ENCODE measurements at places on chromosomes 2 and 18.

DNA sequence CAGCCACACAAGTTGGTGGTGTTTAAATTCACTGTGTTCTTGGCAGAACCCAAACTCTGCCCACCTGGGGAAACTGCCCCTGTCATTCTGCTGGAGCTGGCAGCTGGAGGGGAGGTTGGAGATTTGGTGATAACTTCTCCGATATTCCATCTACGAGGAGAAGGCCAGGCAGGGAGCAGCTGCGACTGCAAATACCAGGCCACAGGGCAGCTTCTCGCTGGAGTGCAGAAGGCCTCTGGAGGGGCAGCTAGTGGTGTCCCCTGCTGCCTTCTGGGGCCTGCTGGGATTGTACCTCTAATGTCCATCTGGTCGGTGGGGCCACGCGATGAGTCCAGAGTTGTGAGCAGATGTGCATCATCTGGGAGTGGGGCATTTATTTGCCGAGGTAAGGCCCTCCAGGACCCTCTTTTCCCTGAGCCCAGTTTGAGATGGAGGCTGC, 98.9 kb downstream of the ACKR3 start:
- H3K36me3 ChIP-seq = no peaks in the 10 kb centered on the region
- no peaks in the 10 kb centered on the region for H3K4me1 ChIP-seq
- no peak overlapping the region for H3K4me3 ChIP-seq
- H3K27me3 ChIP-seq = no peaks in the 10 kb centered on the region

- no peaks in the 10 kb centered on the region for H3K36me3 ChIP-seq
- H3K27ac ChIP-seq = no peak overlapping the region
- no peak for DNase-seq
- peaks cover 3% of the 10 kb centered on the region for H3K27me3 ChIP-seq
Measured at GRCh38 chr2:239488125-239488524, 87.3 kb upstream of the HDAC4 start.

DNA sequence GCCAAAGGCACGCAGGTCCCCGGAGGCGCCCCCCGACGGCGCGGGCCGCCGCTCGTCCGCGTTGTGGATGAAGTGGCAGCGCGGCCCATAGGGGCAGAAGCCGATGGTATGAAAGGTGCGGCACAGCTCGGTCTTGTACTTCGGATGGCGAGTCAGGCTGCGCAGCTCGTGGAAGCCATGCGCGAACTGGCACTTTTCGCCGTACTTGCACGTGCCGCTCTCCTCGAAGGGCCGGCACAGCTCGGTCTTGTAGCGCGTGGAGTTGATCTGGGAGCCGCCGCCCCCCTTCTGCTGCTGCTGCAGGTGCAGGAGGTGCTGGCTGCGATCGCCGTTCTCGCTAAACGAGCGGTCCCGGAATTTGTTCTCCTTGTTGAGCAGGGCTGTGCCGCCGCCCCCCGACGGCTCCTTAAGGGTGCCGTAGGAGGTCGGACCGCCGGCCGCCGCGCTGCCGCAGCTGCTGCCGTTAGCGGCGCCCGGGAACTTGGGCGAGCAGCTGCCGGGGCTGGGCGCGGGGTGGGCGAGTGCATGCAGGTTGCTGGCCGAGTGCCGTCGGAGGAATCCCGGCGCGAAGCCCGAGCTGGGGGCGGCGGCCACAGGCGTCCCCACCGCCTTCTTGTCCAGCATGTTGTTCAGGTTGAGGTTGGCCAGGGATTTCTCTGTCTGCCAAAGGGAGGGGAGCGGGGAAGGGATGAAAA, 1.2 kb downstream of the ZFP36L2 start:
- H3K27ac ChIP-seq = peak overlapping the region; percentile 95
- DNase-seq = peak; percentile 68
- H3K4me3 ChIP-seq = peak overlapping the region; percentile 90
- no peaks in the 10 kb centered on the region for H3K27me3 ChIP-seq
- H3K4me1 ChIP-seq = peaks cover 42% of the 10 kb centered on the region

DNA sequence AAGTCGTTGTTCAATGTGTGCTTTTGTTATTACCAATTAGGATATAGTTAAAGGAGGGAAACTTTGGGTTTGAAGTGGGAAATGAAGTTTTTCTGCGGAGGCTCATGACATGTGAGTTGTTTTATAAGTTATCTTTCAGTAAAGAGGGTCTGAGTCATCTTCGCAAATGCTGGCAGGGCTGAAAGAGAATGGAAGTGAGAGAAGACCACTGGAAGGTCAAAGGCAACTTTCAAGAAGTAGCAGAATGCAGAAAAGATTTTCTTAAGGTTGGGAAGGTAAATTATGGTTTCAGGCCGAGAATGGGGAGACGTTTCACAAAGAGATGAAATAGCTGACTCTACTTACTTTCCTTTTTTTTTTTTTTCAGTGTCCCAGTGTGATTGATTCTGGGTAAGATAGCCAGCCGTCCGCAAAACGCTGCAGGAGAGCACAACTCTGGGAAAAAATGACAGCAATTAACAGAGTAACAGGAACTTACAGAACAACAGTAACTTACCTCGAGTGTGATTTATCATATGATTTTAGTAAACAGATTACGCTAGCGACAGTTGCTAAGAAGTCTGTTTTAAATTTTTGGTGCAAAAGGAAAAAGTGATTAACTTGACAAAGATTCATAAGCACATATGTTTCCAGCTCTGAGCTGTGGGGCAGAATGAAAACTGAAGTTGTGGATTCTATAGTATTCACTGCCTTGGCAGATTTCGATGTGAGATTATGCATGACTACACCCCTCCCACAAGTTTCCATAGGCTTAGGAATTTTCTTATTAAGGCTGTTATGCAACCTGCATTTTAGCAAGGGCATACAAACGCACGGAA, 46.8 kb upstream of the ACTR3 start:
- peaks cover 4% of the 10 kb centered on the region for H3K4me1 ChIP-seq
- DNase-seq = no peak
- no peak overlapping the region for H3K4me3 ChIP-seq
- peak overlapping the region; percentile 11 for H3K27ac ChIP-seq
- no peaks in the 10 kb centered on the region for H3K27me3 ChIP-seq
- H3K36me3 ChIP-seq = peaks cover 24% of the 10 kb centered on the region

GRCh38 chr2:233857511-233858141, 3.3 kb upstream of the HJURP start:
- peaks cover 18% of the 10 kb centered on the region for H3K36me3 ChIP-seq
- no peak overlapping the region for H3K27ac ChIP-seq
- peak; percentile 49 for DNase-seq
- peaks cover 27% of the 10 kb centered on the region for H3K4me1 ChIP-seq
- no peak overlapping the region for H3K4me3 ChIP-seq

DNA sequence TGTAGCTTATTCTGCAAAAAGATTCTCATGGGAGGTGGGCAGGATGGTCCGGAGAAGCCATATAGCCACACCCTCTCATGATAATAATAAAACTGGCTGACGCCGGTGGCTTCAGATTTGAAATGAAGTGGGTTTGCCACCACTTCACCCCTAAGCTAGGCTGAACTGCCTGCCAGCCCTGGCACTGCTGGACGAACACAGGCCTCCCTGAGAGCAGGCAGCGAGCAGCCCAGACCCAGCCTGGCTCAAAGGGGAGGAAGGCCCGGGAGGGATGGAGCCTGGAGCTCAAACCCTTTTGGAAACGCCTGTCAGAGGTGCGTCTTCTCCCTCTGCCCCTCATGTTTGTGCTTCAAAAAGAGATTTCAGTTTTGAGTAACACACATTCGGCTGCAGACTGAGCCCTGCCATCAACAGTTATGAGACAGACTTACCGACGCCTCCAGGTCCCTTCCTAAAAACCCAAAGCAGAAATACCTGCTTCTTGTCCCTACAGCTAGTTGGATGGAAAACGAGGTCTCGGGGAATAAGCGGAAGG, 71.1 kb upstream of the HPCAL1 start:
- no peak overlapping the region for H3K4me3 ChIP-seq
- H3K27ac ChIP-seq = no peak overlapping the region
- peaks cover 5% of the 10 kb centered on the region for H3K4me1 ChIP-seq
- no peak for DNase-seq

- H3K27ac ChIP-seq = no peak overlapping the region
- peaks cover 9% of the 10 kb centered on the region for H3K27me3 ChIP-seq
- no peak for DNase-seq
- H3K36me3 ChIP-seq = no peaks in the 10 kb centered on the region
- H3K4me1 ChIP-seq = peaks cover 3% of the 10 kb centered on the region
Measured at GRCh38 chr2:239559417-239560261, 158.8 kb upstream of the HDAC4 start.

DNA sequence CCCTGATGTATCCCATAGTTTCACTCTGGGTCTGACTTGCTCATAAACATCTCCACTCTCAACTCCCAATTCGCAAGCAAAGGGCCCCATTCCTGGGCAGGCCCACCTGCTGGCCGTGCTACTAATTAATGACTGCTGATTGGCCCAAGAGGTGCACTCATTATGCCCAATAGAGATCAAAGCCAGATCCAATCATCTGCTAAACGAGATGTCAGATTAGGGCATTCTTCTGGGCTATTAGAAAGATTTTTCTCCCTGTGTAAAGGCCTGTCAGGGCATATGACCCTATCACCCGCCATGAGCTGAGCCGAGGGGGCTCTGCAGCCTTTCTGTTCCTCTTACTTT, 103.4 kb upstream of the HAAO start:
- H3K36me3 ChIP-seq = no peaks in the 10 kb centered on the region
- peaks cover 4% of the 10 kb centered on the region for H3K27me3 ChIP-seq
- H3K4me3 ChIP-seq = no peak overlapping the region
- no peak overlapping the region for H3K27ac ChIP-seq

DNA sequence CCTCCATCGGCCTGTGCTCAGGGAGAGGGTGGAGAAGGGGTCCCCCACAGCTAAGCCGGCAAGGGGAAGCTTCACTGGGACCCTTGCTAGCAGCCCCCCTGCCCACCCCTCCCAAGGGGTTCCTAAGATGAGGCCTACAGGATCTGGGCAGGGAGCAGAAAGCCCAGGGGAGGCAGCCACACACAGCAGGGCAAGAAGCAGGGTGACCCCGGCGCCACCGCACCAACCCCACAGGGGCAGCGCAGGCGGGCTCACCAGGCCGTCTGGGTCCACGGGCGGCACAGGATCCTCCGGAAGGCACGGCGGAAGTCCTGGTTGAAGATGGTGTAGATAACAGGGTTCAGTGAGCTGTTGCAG, 1.8 kb downstream of the ADRA2B start:
- no peaks in the 10 kb centered on the region for H3K36me3 ChIP-seq
- H3K27ac ChIP-seq = no peak overlapping the region
- DNase-seq = no peak
- H3K4me1 ChIP-seq = peaks cover 6% of the 10 kb centered on the region
- H3K27me3 ChIP-seq = peaks cover 23% of the 10 kb centered on the region

GRCh38 chr2:111208639-111209038, 87.9 kb downstream of the BCL2L11 start:
- peaks cover 11% of the 10 kb centered on the region for H3K36me3 ChIP-seq
- peak overlapping the region; percentile 45 for H3K27ac ChIP-seq
- peaks cover 20% of the 10 kb centered on the region for H3K4me1 ChIP-seq
- no peak overlapping the region for H3K4me3 ChIP-seq
- DNase-seq = no peak

GRCh38 chr2:10447300-10447894, 730 bp downstream of the ODC1 start:
- peak overlapping the region; percentile 84 for H3K27ac ChIP-seq
- H3K36me3 ChIP-seq = peaks cover 41% of the 10 kb centered on the region
- H3K4me3 ChIP-seq = peak overlapping the region; percentile 94
- peaks cover 38% of the 10 kb centered on the region for H3K4me1 ChIP-seq
- DNase-seq = no peak

- H3K27me3 ChIP-seq = peaks cover 8% of the 10 kb centered on the region
- H3K4me1 ChIP-seq = peaks cover 15% of the 10 kb centered on the region
Measured at GRCh38 chr2:189439342-189439741, 1.9 kb upstream of the WDR75 start.

DNA sequence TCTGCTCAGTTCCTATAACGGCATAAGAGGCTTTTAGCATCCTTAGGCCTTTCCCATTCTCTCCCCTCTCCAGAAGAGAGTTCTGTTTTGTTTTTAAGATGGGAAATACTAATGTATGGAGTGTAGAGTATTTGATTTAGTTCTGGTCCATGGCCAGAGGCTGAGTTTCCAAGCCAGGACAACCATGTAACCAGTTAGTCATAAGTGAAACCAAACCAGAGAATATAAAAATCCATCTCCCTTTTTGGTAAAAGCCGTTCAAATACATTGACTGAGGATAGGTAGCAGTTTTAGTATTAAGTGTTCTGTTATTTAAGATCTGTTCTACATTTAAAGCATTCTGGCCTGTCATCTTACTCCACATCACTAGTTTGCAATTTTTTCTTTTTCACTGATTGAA, 3.1 kb downstream of the PSMD1 start:
- no peaks in the 10 kb centered on the region for H3K27me3 ChIP-seq
- DNase-seq = no peak
- peak overlapping the region; percentile 39 for H3K27ac ChIP-seq

DNA sequence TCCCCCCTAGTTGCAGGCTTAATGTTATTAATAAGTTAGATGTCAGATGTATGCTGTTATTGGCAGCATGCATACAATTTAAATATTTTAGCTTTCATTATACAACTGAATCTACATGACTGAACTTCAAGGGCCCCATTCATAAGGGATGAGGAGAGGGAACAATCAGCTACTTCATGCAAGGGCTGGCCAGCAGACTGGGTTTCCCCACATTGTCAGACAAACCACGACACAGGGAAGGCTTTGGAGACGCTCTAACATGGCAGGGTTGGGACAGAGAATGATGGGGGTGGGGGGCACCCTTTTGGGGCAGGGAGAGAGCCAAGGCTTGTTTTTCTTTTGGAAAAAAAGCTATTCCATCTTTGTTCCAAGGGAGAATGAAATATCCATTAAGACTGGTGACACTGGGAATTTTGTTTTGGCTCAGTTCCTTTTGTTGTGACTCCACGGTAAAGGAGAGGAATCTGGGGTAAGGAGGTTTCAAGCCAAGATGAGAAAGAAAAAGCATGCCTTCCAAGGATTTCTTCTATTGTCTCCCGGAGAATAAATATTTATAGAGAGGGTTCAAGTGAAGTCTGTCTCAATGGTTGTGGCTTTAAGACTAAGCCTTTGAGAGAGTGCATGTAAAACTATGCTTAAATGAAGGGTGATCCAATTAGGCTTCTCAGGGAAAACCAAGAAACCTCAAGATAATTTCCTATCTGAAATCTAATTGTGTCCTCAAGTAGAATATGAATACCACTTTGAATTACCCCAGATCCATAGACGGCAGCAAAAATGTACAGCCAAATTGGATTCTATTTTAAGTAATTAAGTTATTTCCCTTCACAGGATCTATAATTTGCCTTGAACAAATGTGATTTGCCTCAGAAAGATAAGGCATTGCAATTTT, 5.4 kb downstream of the CXCR4 start:
- peaks cover 50% of the 10 kb centered on the region for H3K36me3 ChIP-seq
- H3K4me1 ChIP-seq = peaks cover 38% of the 10 kb centered on the region
- no peak overlapping the region for H3K27ac ChIP-seq
- no peak for DNase-seq

GRCh38 chr2:60547841-60548240, 5.6 kb downstream of the BCL11A start:
- no peaks in the 10 kb centered on the region for H3K36me3 ChIP-seq
- H3K27me3 ChIP-seq = peaks cover 77% of the 10 kb centered on the region
- H3K27ac ChIP-seq = no peak overlapping the region

DNA sequence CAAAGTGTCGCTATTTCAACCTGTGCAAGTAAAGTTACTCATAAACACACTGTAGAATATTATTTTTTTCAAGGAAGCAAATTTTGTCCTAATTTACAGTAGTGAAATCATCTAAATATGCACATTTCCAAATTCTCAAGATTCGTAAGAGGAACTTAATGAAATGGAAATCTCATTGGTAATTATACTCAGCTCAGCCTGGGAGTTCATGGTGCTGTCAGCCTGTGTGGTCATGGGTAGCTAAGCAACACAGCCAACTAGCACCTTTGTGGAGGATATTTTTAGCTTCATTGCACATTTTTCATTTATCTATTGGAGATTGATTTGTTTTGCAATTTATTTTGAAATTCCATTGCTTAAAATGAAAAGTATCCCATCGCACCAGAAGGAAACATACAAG, 975.7 kb upstream of the ZEB2 start:
- no peaks in the 10 kb centered on the region for H3K4me1 ChIP-seq
- H3K4me3 ChIP-seq = no peak overlapping the region
- no peaks in the 10 kb centered on the region for H3K27me3 ChIP-seq
- no peak overlapping the region for H3K27ac ChIP-seq

Data from activated T-helper 2 cell treated with anti-CD3 and anti-CD28 coated beads, Interferon-gamma antibody, Interleukin-2, Interleukin-4, amounts not matched to agents 10 μg/mL and 5 μg/mL and 100 μg/mL, durations not matched to agents 14 hours and 24 hours and 36 hours (primary cell).